ENCODE measurements at places on chromosomes 5 and 9.

- no peak for DNase-seq
Measured at GRCh38 chr5:87877495-87877894, 391.1 kb downstream of the TMEM161B start.

GRCh38 chr9:136237486-136238341 is 7.9 kb downstream of the QSOX2 start:
- no peak for DNase-seq

- DNase-seq, result no peak
Measured at GRCh38 chr9:35717132-35717870, 14.7 kb downstream of the TLN1 start.

- no peak for DNase-seq
Measured at GRCh38 chr5:79853028-79853427, 138.0 kb downstream of the MTX3 start.

Data from IMR-90 (cell line).